ENCODE measurements at places on chromosomes 3 and 15.

- DNase-seq = no peak
These were observed 322.5 kb downstream of the MAGI1 start for GRCh38 chr3:65716071-65716751.

- no peak for DNase-seq
These were observed 391.9 kb upstream of the TBL1XR1 start for GRCh38 chr3:177589041-177589650.

DNA sequence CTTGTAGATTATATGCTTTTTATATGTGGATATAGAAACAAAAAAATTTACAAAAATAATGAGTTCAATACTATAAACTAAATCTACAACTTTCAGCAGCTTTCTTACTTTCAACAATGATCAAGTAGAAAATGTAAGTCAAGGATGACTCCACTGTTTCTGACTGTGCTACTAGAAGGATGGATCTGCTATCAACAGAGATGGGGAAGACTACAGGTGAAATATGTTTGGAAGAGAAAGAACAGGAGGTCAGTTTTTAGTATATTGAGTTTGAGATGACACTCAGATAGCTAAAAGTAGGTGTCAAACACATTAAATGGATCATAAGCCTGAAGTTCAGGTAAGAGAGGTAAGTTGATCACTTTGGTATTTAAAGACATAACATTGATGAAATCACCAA lies 107.5 kb downstream of the TBC1D5 start:
- no peak for DNase-seq

DNA sequence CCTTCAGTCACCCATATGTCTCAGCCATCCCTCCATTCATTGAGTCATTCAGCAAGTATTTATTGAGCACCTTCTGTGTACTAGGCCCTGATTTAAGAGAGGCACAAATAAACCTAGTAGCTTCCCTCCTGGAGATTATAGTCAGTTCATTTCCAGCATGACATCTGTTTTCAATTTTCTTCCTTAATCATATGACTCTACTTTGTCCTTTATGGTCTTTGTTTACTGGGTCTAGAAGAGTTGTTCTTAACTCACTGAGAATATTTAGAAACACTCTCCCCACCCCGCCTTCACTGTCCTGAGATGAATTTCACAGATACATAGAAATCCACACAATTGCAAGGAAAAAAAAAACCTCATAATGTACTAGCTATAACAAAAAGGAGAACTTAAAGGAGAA lies 44.8 kb upstream of the ADAMTS9 start:
- no peak for DNase-seq
